ENCODE measurements at places on chromosomes 7 and 10.
A peak's percentile ranks its signal among the peaks of the same experiment; 100 is the strongest.

DNA sequence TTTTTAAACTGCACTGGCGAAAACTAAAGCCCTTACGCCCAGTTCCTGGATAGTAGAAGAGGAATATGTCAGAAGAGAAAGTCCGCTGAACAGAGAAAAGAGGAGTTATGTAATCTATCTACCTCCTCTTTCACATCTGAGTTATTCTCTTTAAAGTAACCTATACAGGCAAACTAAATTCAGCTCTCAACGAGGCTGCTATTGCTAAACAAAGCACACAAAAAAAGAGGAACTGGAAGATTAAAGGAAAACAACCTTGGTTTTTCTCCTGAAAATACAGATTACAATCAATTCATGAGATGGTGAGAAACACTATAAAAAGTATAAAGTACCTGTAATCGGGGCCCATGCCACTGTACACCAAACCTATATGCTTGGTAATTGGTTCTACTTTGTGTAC is 5.8 kb downstream of the PSMA2 start:
- no peak for DNase-seq

DNA sequence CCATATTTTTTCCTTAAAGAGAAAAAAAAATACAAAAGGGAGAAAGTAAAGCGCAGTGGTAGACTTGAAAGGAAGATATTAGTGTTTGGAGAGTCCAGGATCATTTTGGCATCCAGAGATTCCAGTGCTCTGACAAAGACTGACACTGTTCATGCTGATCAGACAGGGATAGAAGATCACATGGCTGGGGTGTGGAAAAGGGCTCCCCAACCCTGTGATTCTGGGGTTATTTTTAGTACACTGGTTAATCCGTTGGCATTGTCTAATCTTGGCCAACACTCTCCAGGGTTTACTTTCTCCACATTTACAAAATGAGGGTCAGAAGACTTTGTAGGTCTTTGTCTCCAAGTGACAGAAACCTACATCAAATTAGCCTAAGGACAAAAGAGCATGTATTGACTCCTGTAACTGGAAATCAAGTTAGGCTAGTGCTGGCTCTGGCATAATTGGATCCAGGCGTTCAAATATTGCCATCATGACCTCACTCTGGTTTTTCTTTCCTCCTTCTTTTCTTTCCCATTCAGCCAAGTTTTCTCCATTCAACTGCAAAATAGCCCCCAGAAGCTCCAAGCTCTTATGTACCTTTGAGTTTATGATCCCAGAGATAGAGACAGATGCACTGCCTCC is 181.6 kb downstream of the PHTF2 start:
- no peak for DNase-seq

- DNase-seq = no peak
Measured at GRCh38 chr7:2169923-2170575, 62.7 kb downstream of the MAD1L1 start.

- no peak for DNase-seq
Measured at GRCh38 chr10:73650537-73651331, 5.1 kb downstream of the SYNPO2L start.

GRCh38 chr7:100053215-100053614 is 3.6 kb downstream of the ZSCAN21 start:
- DNase-seq = peak; percentile 36

GRCh38 chr7:51666266-51666665 is 349.7 kb upstream of the COBL start:
- DNase-seq = no peak

- no peak for DNase-seq
Measured at GRCh38 chr7:37433166-37433565, 15.5 kb downstream of the ELMO1 start.

GRCh38 chr7:95725205-95725604 is 47.1 kb upstream of the DYNC1I1 start:
- no peak for DNase-seq

GRCh38 chr7:44288811-44289340 is 36.5 kb downstream of the CAMK2B start:
- no peak for DNase-seq

- no peak for DNase-seq
Measured at GRCh38 chr7:155224116-155224811, 73.4 kb upstream of the INSIG1 start.

GRCh38 chr7:130515315-130516040 is 23.6 kb downstream of the MEST start:
- DNase-seq = no peak

DNA sequence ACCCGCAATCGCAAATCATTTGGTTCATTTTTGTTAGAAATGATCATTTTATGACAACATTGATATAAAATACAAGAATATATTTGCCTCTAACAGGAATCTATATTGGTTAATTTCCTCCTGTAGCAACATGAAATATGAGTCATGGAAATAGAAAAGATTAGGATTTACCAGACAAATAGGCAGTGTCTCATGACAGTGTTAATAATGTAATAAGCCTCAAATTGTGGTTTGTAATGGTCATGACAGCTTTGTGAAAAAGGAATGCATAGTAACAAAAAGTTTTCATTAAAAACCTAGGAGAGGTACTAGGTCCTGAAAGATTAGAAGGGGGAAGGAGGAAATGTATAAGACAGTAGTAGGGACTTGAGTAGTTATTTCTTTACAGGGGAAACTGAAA is 7.9 kb upstream of the SLK start:
- DNase-seq = no peak

DNA sequence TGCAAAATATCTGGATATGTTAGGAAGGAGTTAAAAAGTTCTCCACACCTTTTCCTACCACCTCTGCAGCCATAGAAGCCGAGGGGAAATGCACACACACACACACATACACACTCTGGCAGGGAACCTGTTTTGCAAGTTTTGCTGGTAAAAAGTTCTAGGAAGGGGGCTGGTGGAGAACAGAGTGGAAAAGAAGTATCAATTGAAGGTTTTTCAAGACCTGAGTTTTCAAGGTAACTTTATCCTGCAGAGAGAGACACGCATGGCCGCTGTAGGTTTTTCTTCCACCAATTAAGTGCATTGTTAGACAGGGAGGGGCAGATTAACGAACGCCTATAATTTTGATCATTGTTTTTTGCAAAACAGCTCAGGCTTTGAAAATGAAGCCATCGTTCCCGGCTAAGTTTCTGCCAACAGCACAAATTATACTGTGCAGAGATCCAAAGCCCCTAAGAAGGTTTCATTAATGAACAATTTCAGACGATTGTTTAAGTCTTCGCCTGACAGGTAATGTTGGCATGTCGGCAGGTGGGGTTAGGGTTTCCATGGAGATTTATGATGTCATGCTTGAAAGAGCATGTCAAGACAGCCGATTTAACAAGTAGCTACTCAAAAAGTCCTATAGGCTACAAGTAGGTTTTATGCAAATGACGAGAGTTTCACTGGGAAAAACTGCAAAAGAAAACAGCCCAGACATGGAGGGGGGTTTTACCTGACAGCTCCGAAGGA is 29.7 kb downstream of the KIAA1217 start:
- no peak for DNase-seq

DNA sequence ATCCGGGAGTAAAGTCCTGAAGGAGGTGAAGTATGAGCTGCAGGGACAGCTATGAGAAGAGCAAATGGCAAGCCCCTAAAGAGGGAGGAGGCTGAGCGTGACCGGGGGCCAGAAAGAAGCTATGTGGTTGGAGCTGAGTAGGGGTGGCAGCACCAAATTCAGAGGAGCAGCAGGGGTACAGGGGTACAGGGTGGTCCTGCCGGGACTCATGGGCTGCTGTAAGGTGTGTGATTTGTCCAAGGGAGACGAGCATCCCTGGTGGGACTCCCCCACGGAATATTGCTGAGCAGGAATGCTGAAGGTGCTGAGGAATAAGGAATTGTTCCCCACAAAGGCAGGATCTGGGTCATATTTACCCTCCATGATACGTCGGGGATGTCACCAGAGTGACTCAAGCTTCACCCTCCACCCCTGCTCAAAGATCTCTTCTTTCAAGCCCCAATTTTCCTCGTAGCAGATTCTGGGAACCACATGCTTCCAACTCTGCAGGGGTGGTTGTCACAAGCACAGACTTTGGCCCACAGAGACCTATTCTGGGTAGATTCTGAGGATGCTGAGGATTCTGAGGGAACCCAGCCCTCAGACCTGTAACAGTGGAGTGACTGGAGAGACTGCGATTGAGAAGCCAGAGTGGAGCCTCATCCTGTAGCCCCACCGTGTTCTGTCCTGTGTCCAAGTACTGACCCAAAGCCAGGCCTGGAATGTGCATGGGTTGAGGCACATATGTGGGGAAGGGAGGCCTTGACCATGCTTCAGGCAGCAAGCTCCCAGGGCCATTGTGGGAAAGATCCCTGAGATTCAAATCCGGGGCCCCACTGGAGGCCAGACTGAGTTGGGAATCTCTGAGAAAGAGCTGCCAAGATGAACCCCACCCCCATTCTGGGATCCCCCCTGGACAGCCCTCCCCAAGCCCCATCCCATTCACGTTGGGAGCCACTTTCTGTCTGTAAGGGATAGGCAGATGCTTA is 4.2 kb downstream of the SFTPD start:
- no peak for DNase-seq

GRCh38 chr10:118301211-118301610 is 40.9 kb downstream of the FAM204A start:
- DNase-seq = no peak

DNA sequence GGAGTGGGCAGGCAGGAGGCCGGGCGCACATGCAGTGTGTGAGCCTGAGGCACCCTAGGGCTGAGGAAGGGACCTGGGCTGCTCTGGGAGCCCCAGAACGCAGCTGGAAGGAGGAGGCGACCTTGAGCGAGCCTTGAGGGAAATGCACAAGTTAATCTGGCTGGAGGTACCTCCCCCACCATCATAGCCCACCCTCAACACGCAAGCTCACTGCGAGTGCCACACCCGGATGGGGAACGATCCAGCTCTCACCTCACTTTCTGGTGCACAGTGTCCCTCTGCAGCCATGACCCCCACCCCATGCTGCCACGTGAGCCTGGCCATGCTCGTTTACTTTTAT is 162.4 kb upstream of the PPP2R2D start:
- no peak for DNase-seq

- DNase-seq = no peak
Measured at GRCh38 chr10:48574322-48574796, 30.5 kb downstream of the ARHGAP22 start.

DNA sequence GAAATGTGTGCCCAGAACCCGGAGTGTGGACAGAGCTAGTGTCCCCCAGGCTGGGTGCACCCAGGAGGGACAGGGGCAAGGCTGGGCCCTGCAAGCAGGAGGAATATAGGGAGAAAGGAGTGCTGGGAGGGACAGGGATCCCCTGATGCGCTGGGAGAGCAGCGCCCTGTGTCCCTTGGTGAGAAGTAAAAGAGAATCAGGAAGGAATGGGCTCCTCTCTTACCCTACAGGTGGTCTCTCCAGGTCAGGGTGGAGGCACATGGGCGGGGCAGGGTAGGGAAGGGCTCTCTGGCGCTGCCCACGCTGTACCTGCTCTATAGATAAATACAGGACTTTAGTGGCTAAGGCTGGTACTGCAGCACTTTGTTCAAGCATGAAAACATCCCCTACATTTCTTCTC is 753.8 kb downstream of the GRID1 start:
- peak; percentile 9 for DNase-seq

- DNase-seq = no peak
Measured at GRCh38 chr7:27723085-27723484, 16.9 kb upstream of the TAX1BP1 start.

All from activated CD4-positive, alpha-beta T cell treated with anti-CD3 and anti-CD28 coated beads, Interleukin-2, Interleukin-4, amounts not matched to agents 100 ng/mL and 50 ng/mL, durations not matched to agents 16 hours and 8 hours (primary cell).